ENCODE measurements at places on chromosomes 16 and 17. TPM values are rescaled to one million over a fixed set of nuclear protein-coding genes. Genes with fewer than 3 reads are reported as not detected.

DNA sequence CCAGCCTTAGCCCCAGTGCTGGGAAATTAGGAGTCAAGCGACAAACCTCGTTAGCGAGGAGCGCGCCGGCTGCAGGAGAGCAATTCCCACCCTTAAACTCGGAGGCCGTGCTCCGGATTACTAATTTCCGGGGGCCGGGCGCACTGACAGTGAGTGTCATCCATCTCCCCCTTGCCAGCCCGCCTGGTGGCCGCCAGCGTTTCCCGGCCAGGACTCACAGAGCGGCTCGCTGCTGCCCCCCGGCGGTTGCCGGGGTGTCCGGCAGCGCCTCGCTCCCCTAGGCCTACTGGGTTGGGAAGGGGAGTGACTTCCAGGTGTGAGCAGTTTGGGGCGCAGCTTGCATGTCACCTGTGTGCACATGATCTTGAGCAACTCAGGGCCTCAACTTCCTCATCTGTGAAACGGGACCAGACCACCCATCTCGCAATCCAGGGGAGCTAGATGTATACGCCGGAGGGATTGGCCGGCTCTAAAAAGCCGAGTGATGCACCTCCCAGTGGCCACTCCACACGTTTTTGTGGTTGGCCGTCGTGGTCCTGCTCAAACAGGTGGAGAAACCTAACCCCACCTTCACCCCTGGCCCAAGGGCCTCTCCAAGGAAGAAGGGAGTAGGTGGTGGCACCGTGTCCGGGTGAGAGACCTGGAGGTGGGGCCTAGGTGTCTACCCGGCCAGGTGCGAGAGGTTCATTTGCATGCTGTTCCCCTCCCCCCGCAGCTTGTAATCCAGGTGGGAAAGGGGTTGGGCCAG is 2.5 kb upstream of the GSE1 start:
- H3K27ac ChIP-seq = peak overlapping the region; percentile 95
- peaks cover 34% of the 10 kb centered on the region for H3K4me1 ChIP-seq
- no peaks in the 10 kb centered on the region for H3K27me3 ChIP-seq
- no peaks in the 10 kb centered on the region for H3K36me3 ChIP-seq
- DNase-seq = peak; percentile 83
- peak overlapping the region; percentile 71 for H3K4me3 ChIP-seq

DNA sequence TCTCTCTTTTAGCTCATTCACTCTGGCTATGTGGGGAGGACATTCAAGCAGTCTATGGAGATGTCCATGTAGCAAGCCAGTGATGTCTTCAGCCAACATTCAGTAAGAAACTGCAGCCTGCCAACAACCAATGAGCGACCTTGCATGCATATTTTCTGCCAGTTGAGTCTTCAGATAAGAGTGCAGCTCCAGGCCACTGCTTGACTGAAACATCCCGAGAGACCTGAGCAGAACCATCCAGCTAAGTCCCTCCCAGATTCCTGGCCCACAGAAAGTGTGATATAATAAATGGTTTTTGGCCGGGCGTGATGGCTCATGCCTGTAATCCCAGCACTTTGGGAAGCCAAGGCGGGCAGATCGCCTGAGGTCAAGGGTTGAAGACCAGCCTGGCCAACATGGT is 10.5 kb upstream of the C17orf58 start:
- H3K36me3 ChIP-seq = no peaks in the 10 kb centered on the region
- no peaks in the 10 kb centered on the region for H3K4me1 ChIP-seq
- no peak overlapping the region for H3K27ac ChIP-seq
- H3K4me3 ChIP-seq = no peak overlapping the region

DNA sequence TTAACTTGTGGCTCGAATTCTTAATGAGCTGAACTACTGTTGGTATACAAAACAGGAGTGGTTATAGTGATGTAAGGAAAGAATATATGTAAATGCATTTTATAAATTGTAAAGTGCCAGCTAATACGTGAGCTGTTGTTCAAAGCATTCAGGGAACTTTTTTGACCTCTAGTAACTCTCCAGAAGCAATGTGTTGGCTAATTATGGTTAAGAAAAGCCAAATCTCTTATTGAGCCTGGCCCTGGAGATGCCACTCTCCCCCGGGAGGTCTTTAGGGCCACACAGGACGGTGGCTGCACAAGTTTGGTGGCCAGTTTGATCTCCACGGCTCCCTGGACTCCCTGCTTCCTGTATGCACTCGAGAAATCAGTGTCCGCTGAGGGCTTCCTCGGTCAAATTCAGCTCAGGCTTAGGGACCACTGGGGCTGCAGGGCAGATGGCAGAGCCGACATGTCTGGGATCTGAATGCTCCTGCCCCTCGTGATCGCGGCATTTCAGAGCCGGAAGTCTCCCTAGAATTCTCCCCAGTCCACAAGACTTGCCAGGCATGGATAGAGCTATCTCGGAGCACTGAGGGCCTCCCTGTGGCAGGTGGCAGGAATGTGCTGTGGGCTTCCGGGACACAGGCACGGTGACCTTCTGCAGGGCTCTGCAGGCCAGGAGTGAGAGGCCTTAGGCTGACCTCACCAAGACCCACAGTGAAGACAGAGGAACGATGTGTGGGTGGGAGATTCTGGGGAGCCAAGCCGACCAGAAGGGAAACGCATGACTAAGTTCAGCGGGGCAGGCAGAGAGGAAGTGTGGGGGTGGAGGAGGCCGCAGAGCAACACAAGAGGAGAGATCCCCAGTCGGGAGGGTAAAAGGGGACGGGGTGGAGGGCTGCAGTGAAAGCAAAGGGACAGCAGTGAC is 18.6 kb upstream of the PITPNM3 start:
- H3K4me1 ChIP-seq = peaks cover 4% of the 10 kb centered on the region
- H3K27ac ChIP-seq = no peak overlapping the region
- no peaks in the 10 kb centered on the region for H3K36me3 ChIP-seq
- DNase-seq = no peak
- H3K27me3 ChIP-seq = no peaks in the 10 kb centered on the region

GRCh38 chr17:20916383-20916782 is 126.4 kb downstream of the USP22 start:
- no peak overlapping the region for H3K27ac ChIP-seq
- H3K27me3 ChIP-seq = no peaks in the 10 kb centered on the region
- no peak for DNase-seq
- no peak overlapping the region for H3K4me3 ChIP-seq

GRCh38 chr17:64742326-64742725 is 80.2 kb upstream of the SMURF2 start:
- no peak overlapping the region for H3K4me3 ChIP-seq
- H3K27me3 ChIP-seq = no peaks in the 10 kb centered on the region
- no peaks in the 10 kb centered on the region for H3K36me3 ChIP-seq
- peak overlapping the region; percentile 42 for H3K27ac ChIP-seq
- DNase-seq = peak; percentile 20

- no peak for DNase-seq
- no peaks in the 10 kb centered on the region for H3K4me1 ChIP-seq
- H3K27ac ChIP-seq = no peak overlapping the region
- H3K36me3 ChIP-seq = no peaks in the 10 kb centered on the region
- no peak overlapping the region for H3K4me3 ChIP-seq
- no peaks in the 10 kb centered on the region for H3K27me3 ChIP-seq
These were observed 27.0 kb upstream of the NTN1 start for GRCh38 chr17:8994319-8994718.

DNA sequence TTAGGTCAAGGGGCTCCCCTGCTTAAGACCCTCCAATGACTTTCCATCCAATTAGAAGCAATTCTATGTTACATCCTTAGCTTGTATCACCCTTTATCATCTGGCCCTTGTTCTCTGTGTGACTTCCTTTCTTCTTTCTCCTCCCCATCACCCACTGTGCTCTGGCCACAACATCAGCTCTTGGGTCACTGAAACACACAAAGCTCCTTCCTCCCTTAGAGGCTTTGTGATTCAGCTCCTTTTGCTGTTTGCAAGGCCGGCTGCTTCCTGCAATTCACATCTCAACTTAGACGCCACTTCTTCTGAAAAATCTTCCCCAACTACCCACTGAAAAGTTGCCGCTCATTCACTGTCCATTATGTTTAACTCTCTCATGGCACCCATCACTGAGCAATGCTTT is 130.9 kb upstream of the CACNG3 start:
- no peak overlapping the region for H3K27ac ChIP-seq
- H3K36me3 ChIP-seq = no peaks in the 10 kb centered on the region
- no peaks in the 10 kb centered on the region for H3K27me3 ChIP-seq
- H3K4me1 ChIP-seq = no peaks in the 10 kb centered on the region

- DNase-seq = no peak
- no peaks in the 10 kb centered on the region for H3K36me3 ChIP-seq
- H3K4me1 ChIP-seq = no peaks in the 10 kb centered on the region
- H3K27me3 ChIP-seq = no peaks in the 10 kb centered on the region
These were observed 873.5 kb upstream of the EEF2KMT start for GRCh38 chr16:5971106-5971505.

DNA sequence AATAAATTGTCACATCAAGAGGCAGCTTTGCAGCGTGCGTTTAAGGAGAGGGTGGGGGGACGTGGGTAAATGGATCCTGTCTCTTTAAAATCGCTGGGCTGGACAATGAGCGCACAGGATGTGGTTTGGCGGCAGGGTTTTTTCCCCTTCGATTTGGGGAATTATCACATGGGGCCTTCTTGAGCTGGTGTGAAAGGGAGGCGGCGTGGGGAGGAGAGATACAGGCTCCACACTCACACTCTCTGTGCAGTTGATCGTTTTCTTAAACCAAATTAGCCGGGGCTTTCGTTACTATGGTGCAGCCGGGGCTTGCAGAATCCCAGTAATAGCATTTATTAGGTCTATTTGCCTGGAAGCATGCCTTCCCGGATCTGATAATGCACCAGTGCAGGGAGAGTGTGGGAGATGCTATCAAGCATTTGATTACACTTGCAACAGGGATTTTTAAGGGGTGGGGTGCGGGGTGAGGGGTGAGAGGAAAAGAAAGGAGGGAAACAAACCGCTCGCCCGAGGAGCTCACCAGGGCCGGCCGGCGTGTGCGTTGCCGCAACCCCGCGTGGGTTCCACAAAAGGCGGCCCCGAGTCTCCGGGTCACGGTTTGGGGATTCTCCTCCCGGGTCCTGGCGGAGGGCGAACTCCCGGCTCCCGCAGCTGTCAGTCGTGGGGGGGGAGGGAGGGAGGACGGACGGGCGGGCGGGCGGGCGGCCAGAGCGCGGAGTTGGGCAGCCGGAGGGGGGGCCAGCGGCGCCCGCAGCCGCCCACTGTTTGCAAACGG is 58.8 kb upstream of the GSE1 start:
- peak overlapping the region; percentile 96 for H3K27ac ChIP-seq
- H3K27me3 ChIP-seq = no peaks in the 10 kb centered on the region
- peak overlapping the region; percentile 92 for H3K4me3 ChIP-seq
- no peaks in the 10 kb centered on the region for H3K36me3 ChIP-seq
- DNase-seq = peak; percentile 66

GRCh38 chr17:12136646-12137045 is 116.0 kb downstream of the MAP2K4 start:
- no peak overlapping the region for H3K4me3 ChIP-seq
- H3K4me1 ChIP-seq = no peaks in the 10 kb centered on the region
- no peak for DNase-seq
- no peak overlapping the region for H3K27ac ChIP-seq
- no peaks in the 10 kb centered on the region for H3K27me3 ChIP-seq

DNA sequence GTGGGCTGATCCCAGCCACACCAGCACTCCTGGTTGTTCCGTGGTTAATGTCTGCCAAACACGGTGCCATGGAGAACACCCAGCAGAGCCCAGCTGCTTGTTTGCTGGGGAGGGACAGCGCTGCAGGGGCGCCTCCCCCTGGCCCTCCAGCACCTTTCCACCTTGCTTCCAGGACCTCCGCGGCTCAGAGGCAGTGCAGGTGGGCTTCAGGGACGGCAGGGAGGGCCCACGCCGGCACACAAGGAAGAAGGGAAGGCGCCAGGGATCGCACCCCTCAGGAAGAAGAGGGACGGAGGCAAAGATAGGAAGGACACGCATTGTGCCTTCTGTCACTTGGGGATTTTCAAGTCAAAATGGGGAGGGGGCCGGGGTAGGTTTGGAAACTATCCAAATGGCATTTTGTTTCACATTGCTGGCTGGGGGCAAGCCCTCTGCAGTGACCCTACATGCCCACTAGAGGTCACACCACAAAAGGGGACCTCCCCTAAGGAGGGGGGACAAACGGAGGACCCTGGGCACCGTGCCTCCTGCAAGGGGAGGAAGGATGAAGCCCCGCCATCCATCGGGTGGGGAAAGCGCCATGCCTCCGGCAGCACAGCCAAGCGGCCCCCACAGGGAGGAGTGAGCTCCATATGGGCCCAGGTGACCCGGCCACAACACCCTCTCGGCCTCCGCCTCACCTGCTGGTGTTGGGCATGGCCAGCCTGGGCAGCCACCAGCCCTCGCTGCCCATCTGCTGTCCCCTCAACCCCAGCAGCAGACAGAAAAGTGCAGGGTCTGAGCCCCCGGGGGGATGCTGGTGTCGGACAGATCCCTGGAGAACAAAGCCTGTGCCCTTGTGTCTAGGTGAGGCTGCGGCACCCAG is 7.5 kb upstream of the C16orf95 start:
- H3K27ac ChIP-seq = peak overlapping the region; percentile 77
- no peaks in the 10 kb centered on the region for H3K36me3 ChIP-seq
- H3K4me3 ChIP-seq = no peak overlapping the region
- H3K27me3 ChIP-seq = no peaks in the 10 kb centered on the region

GRCh38 chr16:50699326-50700159 is 6.1 kb downstream of the NOD2 start:
- no peaks in the 10 kb centered on the region for H3K27me3 ChIP-seq
- H3K27ac ChIP-seq = peak overlapping the region; percentile 87
- H3K4me1 ChIP-seq = peaks cover 44% of the 10 kb centered on the region
- H3K36me3 ChIP-seq = no peaks in the 10 kb centered on the region
- H3K4me3 ChIP-seq = no peak overlapping the region
- peak; percentile 84 for DNase-seq

- H3K4me1 ChIP-seq = peaks cover 20% of the 10 kb centered on the region
- H3K27ac ChIP-seq = peak overlapping the region; percentile 80
- H3K4me3 ChIP-seq = no peak overlapping the region
- H3K27me3 ChIP-seq = no peaks in the 10 kb centered on the region
- peaks cover 5% of the 10 kb centered on the region for H3K36me3 ChIP-seq
- DNase-seq = peak; percentile 92
These were observed 54.7 kb upstream of the FASN start for GRCh38 chr17:82152556-82153294.

- H3K27me3 ChIP-seq = no peaks in the 10 kb centered on the region
- peaks cover 39% of the 10 kb centered on the region for H3K4me1 ChIP-seq
- H3K4me3 ChIP-seq = no peak overlapping the region
- no peaks in the 10 kb centered on the region for H3K36me3 ChIP-seq
- peak overlapping the region; percentile 83 for H3K27ac ChIP-seq
These were observed 13.3 kb downstream of the GPT2 start for GRCh38 chr16:46897471-46897870.

CLEC18C gene
- total RNA-seq = 0.41 TPM

SGCA gene
- total RNA-seq = 355 TPM

FAM171A2 gene
- total RNA-seq = 0.23 TPM

TLCD1 gene
- 0.75 TPM for total RNA-seq

RHOT2 gene
- total RNA-seq = 26.6 TPM

Data from gastrocnemius medialis (tissue), 4 donors.